NCI-H1048 (cell line): ENCODE measurements at places on chromosomes 12 and 14.

- no peak for DNase-seq
Observed at GRCh38 chr14:96793547-96793946, 3.6 kb upstream of the VRK1 start.

- DNase-seq, result no peak
Observed at GRCh38 chr12:56231184-56231582, 1.3 kb downstream of the SLC39A5 start.

GRCh38 chr12:24931666-24932405 is 17.1 kb downstream of the BCAT1 start:
- no peak for DNase-seq

DNA sequence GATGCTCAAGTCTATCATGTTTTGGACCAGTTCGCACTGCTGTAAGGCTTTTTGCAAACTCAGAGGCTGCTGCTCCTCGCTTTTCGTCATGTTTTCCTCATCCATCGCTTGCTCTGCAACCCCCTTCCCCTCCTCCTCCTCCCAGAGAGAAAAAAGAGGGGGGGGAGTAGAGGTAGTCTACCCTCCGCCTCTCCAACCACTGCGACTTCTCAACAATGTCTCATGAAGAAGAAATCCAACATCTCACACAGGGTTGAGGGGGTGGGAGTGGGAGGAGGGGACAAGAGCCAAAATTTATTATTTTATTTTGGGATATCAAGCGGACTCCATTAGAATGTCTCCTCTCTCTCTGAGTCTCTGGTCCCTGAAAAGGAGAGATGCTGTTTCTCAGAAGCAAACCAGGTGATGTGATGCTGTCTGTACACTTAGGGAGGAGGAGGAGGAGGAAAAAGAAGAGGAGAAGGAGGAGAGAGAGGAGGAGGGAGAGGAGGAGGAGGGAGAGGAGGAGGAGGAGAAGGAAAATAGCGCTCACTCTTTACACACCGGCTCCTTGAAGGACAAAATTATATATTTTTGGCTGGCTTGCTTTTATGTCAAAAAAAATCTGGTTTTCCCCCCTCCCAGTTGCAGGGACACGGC is 520 bp downstream of the KSR2 start:
- no peak for DNase-seq

DNA sequence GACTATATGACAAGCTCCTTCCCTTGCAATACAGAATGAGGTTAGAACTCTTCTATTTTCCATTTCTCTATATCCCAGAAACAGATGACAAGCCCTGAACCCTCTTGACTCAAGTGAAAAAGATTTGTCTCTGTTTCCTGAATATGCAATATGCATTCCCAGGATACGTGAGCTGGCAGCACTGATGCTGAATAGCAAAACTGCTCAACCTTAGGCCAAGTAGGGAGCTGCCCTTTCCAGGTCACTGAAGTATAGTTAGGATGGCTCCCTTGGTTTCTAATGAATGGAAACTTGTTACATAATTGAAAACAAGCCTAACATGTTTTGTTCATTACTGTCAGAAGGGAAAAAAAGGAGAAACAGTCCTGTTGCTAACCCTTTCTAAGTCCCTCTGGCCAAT is 47.9 kb upstream of the PLEKHG7 start:
- no peak for DNase-seq

GRCh38 chr14:58736606-58737005 is 98.8 kb downstream of the DACT1 start:
- no peak for DNase-seq

DNA sequence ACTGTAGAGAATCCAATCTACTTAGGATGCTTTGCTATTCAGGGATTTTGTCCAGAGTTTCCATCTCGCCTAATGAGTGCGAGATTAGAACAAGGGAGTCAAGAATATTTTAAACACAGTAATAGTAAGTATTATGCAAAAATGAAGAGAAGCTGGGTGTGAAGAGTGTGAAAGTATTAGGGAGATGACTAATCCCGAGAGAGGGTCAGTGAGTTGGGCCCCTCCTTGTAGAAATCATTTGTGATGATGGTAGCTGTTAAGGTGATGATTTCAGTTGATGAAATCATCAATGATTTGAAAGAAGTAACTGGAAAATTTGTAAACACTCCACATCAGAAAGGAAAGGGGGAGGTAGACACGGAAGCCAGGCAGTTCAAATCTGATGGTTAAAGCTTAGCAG is 478.9 kb upstream of the MGAT4C start:
- no peak for DNase-seq

DNA sequence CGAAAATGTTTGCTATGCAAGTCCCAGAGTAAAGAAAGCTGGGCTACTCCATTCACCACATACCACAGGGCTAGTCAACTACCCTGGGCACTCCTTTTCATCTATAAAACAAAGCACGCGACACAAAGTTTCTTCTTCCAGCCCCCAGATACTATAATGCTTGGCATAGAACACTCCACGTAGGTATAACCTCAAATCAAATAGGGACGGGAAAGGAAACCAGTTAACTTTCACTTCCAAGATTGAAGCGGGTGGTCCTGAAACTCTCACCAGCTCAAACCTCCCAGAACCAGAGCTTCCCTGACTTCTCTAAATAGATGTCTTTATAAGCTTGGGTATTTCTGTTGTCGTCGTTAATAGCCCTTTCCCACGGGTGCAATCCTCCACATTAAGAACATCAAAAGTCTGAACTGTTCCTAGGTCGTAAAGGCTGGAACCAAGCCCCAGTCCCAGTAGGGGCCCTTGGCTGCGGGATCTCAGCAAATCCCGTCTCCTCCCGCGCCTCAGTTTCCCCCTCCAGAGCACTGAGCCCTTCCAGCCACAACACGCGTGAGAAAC is 647 bp downstream of the LGMN start:
- DNase-seq, result no peak

GRCh38 chr14:26216786-26217185 is 381.0 kb downstream of the NOVA1 start:
- DNase-seq, result no peak

- no peak for DNase-seq
Observed at GRCh38 chr12:34290381-34290995, 268.2 kb downstream of the ALG10 start.

GRCh38 chr12:91574975-91575374 is 392.4 kb upstream of the DCN start:
- DNase-seq, result no peak

DNA sequence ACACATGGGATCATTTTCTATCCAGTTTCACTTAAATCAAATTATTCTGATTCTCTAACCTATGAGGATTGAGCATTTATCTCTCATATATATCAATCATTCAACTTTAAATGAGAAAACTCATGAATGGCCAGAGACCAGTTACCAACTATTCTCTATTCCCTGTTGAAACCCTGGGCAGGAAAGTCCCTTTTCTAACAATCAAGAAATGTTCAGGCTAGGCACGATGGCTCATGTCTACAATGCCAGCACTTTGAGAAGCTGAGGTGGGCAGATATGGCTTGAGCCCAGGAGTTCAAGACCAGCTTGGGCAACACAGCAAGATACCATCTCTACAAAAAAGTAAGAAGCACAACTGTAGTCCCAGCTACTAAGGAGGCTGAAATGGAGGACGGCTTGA is 18.0 kb downstream of the FMNL3 start:
- DNase-seq, result no peak

- DNase-seq, result no peak
Observed at GRCh38 chr12:6223545-6223944, 23.3 kb downstream of the CD9 start.

DNA sequence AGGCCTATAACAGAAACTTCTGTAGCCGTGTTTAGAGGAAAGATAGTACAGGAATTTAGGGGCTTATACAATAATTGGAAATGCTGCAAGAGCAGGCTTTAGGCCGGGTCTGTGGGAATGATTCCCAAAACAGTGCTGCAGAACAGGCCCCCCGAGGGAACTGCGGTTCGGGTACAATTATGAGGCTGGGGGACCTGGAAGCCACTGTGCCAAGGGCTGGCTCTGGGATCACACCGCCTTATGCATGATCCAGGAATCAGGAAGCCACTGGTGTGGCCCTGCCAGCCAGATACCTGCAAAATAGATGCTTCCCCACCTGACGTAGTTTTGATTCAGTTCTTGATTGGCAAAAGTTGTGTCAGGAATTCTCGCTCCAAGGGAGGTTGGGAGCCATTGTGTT is 55.4 kb downstream of the CACNA1C start:
- DNase-seq, result no peak

DNA sequence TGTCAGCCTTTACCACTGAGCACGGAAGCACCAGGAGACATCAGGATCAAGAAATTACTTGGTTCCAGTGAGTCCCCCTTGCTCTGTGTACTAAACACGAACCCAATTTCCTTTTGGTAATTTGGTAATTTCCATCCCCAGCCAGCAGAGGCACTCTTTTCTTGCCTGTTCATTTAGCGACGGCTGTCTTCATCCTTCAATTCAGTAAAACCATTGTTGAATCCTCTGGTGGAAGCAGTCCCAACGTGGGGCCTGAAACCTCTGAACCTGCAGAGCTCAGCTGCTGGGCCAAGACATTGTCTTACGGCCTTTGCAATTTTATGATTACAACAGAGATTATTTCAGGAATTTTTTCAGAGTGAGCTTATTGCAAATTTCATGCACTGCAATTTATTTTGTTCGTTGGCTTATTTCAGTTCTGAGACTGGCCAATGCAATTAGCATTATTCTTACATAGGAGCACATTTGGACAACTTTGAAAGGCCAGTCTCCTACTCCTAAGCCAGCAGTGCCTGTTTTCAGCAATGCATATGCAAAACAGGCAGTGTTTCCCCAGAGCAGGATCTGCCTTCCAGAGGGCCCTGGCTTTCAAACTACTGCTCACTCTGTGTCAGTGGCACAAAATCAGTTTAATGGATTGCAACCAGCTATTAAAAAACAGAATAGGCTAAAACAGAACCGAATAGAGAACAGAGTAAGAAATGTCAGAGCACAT is 372.9 kb upstream of the TMEM132C start:
- DNase-seq, result no peak

DNA sequence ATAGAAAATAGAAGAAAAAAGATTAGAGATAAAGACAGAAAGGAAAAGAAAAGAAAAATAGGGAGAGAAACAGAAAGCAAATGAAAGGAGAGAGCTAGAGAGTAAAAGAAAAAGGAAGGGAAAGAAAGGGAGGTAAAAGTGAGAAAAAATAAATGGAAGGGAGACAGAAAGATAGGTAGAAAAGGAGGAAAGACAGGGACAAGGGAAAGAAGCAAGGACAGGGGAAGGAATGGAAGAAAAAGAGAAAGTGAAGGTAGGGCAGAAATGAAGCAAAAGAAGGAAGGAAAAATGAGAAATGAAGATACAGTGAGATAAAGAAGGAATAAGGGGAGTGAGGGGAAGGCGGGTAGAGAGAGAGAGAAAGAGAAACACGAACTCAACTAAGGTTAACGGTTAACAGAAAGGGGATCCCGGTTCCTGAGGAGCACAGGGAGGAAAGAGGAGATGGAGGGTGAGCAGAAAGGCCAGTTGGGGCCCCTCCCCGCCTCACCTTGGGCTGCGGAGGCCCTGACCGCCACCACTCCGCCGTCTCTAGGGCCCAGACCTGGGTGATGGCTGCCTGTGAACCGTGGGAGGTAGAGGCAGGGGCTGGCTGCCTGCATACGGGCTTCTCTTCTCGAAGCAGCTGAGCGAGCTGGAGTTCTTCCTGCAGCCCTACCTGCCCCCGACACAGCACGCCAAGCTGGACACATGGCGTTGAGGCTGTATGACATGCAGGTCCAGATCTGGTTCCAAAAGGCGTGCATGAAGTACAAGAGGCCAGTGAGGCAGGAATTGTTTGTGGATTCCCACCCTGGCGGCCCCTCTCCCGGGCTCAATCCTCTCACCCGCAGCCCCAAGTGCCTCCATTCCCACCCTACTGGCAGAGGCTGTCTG is 59.5 kb downstream of the SMUG1 start:
- DNase-seq, result no peak

DNA sequence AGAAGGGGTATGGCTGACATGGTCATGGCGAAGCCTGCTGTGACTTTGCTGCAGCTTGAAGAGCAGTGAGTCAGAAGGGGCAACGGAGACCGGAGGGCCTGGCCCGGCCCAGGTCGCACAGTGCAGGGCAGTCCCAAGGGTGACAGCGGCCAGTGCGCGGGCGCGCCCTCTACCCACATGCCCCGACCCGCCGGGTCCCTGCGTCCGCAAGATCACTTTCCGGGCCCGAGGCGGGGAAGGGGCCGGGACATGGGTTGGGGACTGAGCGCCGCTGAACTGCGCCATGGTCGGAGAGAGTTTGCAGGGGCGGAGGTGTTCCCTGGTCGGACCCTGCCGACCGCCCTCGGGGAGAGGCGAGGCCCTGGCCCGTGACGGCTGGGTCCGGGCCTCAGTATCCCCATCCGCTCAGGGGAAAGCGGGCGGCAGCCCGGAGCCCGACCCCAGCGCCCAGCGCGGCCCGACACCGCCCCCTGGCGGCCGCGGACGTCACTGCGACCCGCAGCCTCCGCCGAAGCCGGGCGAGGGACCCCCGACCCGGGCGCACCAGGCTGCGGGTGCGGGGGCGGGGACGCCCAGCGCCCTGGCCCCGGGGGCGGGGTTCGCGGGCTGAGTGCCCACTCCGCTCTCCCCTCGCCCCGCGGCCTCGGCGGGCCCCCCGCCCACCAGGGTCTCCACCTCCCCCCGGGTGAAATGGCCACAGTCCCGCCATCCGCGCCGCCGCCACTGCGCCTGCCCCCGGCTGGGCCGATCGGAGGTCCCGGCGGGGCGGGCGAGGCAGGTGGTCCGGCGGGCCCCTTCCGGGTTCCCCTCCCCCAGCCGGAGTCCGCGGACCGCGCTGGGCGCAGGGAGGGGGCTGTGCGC is 7.2 kb upstream of the ANKRD9 start:
- DNase-seq, result no peak

- DNase-seq, result no peak
Observed at GRCh38 chr12:19273482-19274330, 144.2 kb downstream of the PLEKHA5 start.

DNA sequence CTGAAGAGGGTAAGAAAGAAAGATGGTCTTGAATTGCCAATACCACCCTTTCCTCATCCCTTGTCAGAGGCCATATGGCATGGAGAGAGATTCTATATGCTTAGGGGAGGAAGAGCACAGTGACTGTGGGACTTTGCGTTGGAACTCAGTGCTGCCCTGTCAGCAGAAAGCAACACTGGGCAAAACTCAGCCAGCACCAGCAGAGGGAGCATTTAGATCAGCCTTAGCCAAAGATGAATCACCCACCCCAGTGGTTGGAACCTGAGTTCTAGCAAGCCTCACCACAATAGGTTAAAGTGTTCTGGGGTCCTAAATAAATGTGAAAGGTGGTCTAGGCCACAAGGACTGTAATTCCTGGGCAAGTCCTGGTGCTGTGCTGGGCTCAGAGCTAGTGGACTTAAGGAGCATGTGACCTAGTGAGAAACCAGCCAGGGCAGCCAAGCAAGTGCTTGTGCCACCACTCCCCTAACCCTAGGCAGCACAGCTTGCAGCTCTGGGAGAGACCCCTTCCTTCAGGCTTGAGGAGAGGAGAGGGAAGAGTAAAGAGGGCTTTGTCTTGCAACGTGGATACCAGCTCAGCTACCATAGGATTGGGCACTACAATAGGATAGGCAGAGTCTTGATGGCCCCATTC is 11.4 kb upstream of the BCAT1 start:
- DNase-seq, result no peak

- no peak for DNase-seq
Observed at GRCh38 chr14:22802860-22803686, 12.2 kb downstream of the SLC7A7 start.

GRCh38 chr12:89280833-89281538 is 71.3 kb downstream of the DUSP6 start:
- no peak for DNase-seq
